Tibial nerve (tissue), 4 donors: ENCODE measurements at places on chromosomes 3 and 15. TPM values are rescaled to one million over a fixed set of nuclear protein-coding genes. Genes with fewer than 3 reads are reported as not detected.

GPR160 gene
- total RNA-seq = 17.7 TPM

GRCh38 chr15:25676070-25676469 is 187.1 kb downstream of the ATP10A start:
- no peaks in the 10 kb centered on the region for H3K27me3 ChIP-seq
- H3K36me3 ChIP-seq = peaks cover 26% of the 10 kb centered on the region
- H3K4me3 ChIP-seq = no peak overlapping the region
- no peaks in the 10 kb centered on the region for H3K4me1 ChIP-seq
- no peak for DNase-seq

- H3K27ac ChIP-seq = no peak overlapping the region
- H3K4me3 ChIP-seq = no peak overlapping the region
- no peak for DNase-seq
Measured at GRCh38 chr3:25218362-25218761, 209.7 kb upstream of the RARB start.

DNA sequence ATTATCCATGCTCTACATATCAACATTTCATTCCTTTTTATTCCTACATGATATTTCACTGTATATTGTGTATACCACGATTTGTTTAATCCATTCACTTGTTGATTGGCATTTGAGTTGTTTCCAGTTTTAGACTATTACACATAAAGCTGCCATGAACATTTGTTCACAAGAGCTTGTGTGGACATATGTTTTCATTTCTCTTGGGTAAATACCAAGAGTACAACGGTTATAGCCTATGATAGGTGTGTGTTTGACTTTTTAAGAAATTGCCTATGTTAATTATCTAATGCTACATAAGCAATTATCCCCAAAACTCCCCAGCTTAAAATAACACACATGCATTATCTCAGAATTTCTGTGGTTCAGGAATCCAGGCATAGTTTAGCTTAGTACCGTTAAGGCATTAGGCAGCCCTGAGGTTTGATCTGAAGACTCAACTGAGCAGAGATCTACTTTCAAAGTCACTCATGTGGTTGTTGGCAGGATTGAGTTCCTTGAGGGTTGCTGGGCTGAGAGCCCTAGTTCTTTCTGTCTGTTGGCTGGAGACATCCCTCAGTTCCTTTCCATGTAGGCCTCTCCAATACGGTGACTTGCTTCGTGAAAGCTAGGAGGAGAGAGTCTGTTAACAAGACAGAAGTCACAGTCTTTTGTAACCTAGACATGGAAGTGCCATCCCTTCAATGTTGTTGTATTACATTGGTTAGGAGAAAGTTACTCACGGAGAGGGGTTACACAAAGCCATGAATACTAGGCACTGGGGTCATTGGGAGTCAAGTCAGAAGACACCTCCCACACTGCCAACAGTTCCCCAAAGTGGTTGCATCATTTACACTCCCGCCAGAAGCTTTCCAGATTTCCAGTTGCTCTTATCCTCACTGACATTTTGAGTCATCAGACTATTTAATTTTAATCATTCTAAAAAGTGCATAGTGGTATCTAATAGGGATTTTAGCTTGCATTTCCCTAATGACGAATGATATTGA is 21.0 kb upstream of the PCSK6 start:
- H3K4me3 ChIP-seq = no peak overlapping the region
- H3K27me3 ChIP-seq = no peaks in the 10 kb centered on the region
- H3K27ac ChIP-seq = no peak overlapping the region
- H3K4me1 ChIP-seq = no peaks in the 10 kb centered on the region
- no peaks in the 10 kb centered on the region for H3K36me3 ChIP-seq

GRCh38 chr3:151002003-151002981 is 29.8 kb upstream of the CLRN1 start:
- no peaks in the 10 kb centered on the region for H3K27me3 ChIP-seq
- no peak for DNase-seq
- no peak overlapping the region for H3K4me3 ChIP-seq
- no peaks in the 10 kb centered on the region for H3K4me1 ChIP-seq
- H3K27ac ChIP-seq = no peak overlapping the region
- H3K36me3 ChIP-seq = no peaks in the 10 kb centered on the region

DNA sequence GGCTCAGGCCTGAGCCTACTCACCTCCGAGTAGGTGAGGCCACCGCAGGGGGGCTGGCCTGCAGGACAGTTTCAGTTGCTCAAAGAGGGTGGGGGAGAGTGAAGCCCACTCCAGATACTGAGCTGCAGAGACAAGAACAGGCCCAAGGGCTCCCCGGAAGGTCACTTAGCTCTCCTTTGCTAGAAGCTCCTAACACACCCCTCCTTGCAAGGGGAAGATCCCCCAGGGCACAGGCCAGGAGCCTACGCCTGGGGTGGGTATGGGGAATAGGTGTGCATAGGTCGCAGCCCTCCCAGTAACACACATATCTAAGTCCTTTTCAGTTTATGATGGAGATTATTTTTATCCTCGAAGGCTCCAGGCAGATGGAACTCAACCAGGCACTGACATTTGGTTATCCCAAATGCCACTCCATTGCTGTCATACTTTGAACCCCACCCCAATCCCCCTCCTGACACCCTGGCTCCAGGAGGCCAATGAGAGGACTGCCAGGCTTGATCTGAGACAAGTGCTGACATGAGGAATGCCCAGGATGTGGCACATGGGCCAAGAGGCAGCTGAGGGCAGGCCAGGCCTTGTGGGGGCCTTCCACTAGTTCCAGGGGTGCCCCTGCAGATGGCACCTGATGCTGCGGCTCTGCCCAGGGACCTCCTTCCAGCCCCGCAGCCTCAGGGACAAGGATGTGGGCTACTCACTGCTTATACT is 1.1 kb upstream of the MUSTN1 start:
- peak overlapping the region; percentile 38 for H3K4me3 ChIP-seq
- H3K4me1 ChIP-seq = peaks cover 3% of the 10 kb centered on the region

PSMD6 gene
- 58.6 TPM for total RNA-seq

DNA sequence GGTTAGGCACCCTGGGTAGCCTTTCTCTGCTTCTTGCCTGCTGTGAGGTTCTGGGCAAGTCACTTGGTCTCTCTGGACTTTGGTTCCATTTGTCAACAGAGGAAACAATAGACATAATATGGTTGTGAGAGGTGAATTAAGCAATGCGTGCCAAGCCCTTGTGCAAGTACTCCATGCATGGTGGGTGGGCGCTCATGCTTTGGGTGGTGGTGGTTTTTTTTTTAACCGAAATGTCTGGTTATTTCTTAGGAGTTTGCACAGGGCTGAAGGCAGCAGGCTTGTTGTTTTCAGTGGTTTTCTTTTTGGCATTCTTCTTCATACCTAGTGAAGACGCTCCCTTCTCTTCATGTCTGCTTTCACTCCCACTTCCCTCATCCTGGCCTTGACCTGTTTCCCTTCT is 84.2 kb upstream of the LRTM1 start:
- H3K27me3 ChIP-seq = no peaks in the 10 kb centered on the region
- no peak overlapping the region for H3K4me3 ChIP-seq
- H3K27ac ChIP-seq = no peak overlapping the region
- no peaks in the 10 kb centered on the region for H3K4me1 ChIP-seq

HIGD1A gene
- 155 TPM for total RNA-seq

DNA sequence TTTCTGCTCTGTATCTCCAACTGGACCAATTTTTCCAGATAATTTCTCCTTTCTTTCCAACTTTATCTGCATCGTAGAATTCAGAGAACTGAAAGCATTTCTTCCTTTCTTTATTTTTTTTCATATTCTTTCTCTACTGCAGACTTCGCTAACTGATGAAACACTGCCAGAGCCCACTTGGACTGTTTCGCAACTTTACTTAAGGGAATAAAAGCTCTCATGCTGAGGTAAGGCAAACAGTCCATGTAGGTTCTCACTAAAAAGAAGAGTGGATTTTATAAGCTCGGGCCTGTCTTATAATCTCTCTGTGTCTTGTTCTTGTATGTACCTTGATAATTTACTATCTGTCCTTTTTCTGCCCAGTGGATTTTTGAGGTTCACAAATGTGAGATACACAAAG is 163.5 kb downstream of the CNTN4 start:
- H3K4me1 ChIP-seq = no peaks in the 10 kb centered on the region
- no peak for DNase-seq
- H3K27me3 ChIP-seq = no peaks in the 10 kb centered on the region
- no peak overlapping the region for H3K27ac ChIP-seq

SLC12A6 gene
- 30.1 TPM for total RNA-seq

DNA sequence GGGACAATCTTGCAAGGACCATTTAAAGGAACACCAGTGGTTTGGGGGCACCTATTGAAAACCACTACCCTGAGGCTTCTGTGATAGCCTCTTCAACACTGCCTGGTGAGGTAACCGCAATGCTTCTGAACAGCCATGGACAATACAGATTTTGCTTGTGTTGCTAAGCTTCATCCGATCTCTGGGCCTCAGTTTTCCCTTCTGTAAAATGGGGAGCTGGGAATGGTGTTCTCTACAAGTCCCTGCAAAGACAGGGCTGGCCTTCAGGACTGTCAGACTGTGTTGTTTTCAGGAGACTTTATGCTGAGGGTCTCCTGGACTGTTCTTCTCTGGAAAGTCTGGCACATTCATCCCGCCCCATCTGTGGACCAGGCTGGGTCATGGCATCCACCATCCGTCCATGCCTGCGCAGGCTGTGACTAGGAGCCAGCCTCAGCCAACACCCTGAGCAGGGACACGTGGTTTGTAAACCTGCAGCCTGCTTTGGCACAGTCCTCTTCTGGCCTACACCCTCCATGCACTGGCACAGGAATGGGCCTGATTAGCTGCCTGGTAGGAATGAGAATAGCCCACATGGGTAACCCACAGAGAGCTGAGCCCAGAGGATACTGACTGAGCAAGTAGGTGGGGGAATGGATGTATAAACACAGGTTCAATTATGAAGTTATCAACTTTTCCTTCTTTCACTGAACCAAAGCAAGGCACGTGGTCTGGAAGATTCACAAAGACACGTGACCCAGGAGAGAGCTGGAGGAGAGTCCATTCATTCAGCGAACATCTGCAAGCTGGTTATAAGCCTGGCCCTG is 55.3 kb downstream of the ROPN1B start:
- no peaks in the 10 kb centered on the region for H3K4me1 ChIP-seq
- no peak overlapping the region for H3K27ac ChIP-seq
- no peaks in the 10 kb centered on the region for H3K27me3 ChIP-seq

IL17RB gene
- 3.9 TPM for total RNA-seq

ZDHHC23 gene
- total RNA-seq = 3.5 TPM

LSM3 gene
- total RNA-seq = 5.9 TPM

DNA sequence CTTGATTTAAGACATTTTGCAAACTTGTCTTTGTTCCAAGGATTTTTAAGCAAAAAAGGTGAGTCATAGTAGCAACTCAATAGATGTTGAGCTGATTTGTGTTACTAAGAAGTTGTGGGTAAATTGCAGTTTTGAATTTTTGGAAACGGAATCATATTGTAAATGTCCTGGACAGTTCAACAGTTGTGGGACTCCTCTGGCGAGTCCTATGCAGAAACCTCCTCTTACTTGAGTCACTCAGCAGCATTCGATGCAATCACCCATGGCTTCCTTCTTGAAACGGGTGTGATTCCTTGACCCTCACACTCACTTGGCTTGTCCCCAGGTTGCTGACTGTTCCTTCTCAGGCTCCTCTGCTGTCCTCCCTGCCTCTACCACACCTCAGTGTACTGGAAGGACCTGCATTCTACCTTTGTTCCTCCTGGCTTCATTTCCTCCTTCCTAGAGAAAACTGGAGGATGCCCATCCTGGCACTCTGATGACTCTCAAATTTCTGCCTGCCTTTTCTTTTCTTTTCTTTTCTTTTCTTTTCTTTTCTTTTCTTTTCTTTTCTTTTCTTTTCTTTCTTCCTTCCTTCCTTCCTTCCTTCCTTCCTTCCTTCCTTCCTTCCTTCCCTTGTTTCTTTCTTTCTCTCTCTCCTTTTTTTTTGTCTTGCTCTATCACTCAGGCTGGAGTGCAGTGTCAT is 52.8 kb upstream of the DGKG start:
- H3K4me1 ChIP-seq = peaks cover 22% of the 10 kb centered on the region
- DNase-seq = no peak
- H3K27me3 ChIP-seq = no peaks in the 10 kb centered on the region
- H3K4me3 ChIP-seq = no peak overlapping the region
- no peak overlapping the region for H3K27ac ChIP-seq
- H3K36me3 ChIP-seq = no peaks in the 10 kb centered on the region

DNA sequence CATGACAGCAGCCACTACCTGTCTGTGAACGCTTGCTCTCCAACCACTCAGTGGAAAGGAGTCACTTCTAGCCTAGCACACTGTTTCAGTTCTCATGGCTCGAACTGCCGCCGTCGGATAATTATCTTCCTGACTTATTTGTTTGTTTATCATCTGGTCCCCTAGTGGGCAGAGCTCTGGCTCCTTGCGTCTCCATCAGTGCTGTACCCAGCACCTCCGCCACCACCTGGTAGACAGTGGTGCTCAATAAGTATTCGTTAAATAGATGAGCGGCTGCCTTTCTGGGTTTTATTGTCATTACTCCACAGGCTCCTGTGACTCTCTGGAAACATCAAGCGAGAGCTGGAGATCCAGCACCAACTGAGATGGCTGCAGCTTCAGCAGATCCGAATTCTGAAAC is 297.5 kb downstream of the NTRK3 start:
- no peak for DNase-seq
- no peaks in the 10 kb centered on the region for H3K4me1 ChIP-seq
- H3K27ac ChIP-seq = no peak overlapping the region
- no peak overlapping the region for H3K4me3 ChIP-seq
- H3K36me3 ChIP-seq = no peaks in the 10 kb centered on the region

NR2E3 gene
- 0.21 TPM for total RNA-seq

DNA sequence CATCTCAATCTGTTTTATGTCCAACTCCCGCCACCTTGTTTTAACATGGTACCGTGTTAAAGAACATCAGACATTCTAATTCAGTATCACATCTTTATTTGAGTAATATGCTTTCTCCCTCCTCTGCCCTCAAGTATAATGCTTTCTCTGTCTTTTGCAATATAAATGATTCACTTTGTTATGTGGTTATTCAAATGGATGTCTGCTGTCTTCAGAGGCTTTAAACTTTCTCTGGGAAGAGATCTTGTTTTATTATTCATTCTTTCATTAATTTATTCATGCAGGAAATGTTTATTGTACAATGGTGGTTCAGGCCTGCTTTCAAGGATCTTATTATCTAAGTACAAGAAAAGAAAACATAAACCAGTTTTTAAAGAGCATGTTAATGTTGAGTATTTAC is 57.1 kb downstream of the RAP2B start:
- no peak overlapping the region for H3K4me3 ChIP-seq
- H3K27me3 ChIP-seq = no peaks in the 10 kb centered on the region
- no peaks in the 10 kb centered on the region for H3K36me3 ChIP-seq
- no peak for DNase-seq
- no peak overlapping the region for H3K27ac ChIP-seq

DNA sequence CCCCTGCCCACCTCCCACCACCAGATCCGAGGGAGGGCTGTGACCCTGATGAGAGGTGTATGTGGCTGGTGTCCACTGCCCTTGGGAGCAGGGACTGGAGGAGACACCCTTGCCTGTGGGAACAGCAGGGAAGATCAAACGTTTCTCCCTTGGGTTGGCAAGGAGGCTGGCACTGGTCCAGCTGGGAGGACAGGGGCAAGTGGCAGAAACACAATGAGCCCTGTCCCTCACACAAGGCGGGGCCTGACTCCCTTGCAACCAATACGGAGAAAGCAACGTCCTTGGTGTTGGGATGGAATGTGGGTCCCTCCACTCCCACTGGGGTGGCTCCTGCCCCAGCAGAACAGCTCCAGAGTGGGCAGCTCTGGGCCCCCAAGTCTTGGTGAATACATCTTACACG is 5.2 kb downstream of the HYAL2 start:
- peaks cover 35% of the 10 kb centered on the region for H3K4me1 ChIP-seq
- no peaks in the 10 kb centered on the region for H3K27me3 ChIP-seq
- H3K36me3 ChIP-seq = no peaks in the 10 kb centered on the region
